ENCODE measurements at places on chromosomes 5 and 9.
A peak's percentile ranks its signal among the peaks of the same experiment; 100 is the strongest.

DNA sequence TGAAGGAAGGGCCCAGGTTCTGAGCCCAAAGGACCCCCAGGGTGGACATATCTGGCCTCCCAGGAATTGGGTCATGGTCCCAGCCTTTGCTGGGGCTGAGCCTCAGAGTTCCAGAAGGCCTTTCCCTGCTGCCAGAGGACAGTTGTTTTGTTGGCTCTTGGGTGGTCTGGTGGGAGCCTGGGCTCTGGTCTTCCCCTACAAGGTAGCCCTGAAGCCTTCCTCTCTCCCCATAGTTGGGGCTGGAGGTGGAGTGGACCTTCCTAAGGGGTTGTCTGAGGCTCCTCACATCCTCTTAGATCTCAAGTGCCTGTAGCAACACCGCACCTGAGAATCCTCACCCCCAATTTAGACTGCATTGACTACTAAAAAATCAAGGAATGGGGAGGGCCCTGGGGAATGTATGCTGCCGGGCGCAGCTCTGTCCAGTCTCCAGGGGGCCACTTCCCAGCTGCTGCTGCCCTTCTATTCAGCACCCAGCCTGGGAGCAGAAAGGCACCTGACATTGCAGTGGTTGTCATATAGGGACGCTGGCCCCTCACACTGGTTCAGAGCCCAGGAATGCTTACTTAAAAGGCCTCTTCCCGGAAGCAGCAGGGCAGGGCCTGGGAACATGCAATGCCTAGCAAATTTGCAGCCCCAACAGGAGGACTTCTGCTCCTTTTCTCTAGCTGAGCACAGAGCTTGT is 66.4 kb downstream of the IL31RA start:
- no peak for DNase-seq

- DNase-seq: no peak
Observed at GRCh38 chr9:28600226-28600625, 1026.9 kb upstream of the C9orf72 start.

DNA sequence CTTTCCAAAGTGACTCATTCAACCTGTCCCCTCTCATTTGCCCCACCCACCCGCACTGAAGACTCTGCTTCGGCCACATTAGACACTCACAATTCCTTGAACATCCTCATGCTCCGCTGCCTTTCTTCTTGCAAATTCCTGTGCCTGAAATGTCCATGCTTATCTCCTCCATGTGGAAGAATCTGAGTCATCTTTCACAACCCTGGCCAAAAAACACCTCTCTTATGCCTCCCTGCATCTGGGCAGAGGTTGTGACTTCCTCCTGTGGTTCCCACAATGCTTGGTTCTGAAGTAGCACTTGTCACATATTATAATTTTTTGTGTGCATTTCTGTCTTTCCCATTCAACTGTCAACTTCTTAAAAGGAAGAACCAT is 238.6 kb downstream of the ENC1 start:
- DNase-seq: no peak

GRCh38 chr9:68925175-68925574 is 88.7 kb downstream of the PRKACG start:
- DNase-seq: no peak

DNA sequence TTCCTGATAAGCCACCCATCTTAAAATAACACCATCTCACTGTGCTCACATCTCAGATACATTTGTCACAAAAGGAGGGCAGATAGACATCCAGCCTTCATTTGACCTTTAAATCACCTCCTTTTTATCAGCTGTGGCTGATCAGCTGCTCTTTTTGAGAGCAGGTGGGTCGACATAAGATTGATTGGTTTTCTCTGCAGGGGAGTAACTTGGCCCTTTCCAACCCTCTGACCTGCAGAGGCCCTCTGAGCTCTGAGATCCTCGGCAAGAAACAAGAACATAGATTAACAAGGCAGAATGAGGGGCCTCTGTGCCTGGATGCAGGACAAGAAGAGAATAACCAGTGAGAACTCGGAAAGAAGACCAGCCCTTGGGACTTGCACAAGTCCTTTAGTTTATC is 33.5 kb upstream of the GLRA1 start:
- DNase-seq: no peak

- DNase-seq: peak; percentile 59
Observed at GRCh38 chr5:135139381-135140134, 105.5 kb upstream of the PITX1 start.

GRCh38 chr5:90307782-90308181 is 101.8 kb downstream of the CETN3 start:
- DNase-seq: no peak

DNA sequence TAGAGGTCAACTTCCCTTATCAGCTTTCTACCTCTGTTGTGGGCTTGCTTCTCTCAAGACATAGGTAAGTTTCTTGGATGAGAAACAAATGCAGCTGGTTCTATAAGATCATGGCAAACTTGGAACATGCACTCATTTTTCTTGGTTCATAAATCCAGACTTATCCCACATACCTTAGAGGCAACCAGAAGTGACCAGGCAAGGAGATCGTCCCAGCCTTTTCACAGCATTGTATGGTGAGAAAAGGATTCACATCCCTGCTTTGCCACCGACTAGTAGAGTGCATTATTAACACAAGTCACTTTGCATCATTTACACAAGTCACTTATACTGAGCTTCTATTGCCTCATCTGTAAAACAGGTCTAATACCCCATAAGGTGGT is 35.4 kb downstream of the LHFPL2 start:
- DNase-seq: no peak

GRCh38 chr5:138490648-138491283 is 25.5 kb downstream of the EGR1 start:
- no peak for DNase-seq

- no peak for DNase-seq
Observed at GRCh38 chr9:132411091-132411508, 1.1 kb downstream of the CFAP77 start.

GRCh38 chr9:76761448-76761847 is 2.8 kb upstream of the PCA3 start:
- DNase-seq: no peak

DNA sequence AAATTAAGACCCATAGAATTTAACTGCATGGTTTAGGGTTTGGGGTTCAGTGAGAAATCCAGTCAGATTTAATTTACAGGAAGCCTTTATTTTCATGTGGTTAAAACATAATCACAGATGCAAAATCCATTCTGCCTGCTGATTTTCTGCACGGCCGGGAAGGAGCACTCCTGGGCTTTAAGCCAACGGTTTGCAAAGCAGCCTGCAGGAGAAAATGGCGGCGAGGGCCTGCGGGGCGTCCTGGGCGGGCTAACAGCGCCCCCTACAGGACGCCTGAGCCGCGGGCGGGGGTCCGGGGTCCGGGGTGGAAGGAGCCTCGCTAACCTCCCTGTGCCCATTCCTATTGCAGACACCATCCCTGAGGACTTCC is 47.6 kb downstream of the THBS4 start:
- no peak for DNase-seq

GRCh38 chr9:101514071-101514470 is 19.6 kb upstream of the RNF20 start:
- no peak for DNase-seq

DNA sequence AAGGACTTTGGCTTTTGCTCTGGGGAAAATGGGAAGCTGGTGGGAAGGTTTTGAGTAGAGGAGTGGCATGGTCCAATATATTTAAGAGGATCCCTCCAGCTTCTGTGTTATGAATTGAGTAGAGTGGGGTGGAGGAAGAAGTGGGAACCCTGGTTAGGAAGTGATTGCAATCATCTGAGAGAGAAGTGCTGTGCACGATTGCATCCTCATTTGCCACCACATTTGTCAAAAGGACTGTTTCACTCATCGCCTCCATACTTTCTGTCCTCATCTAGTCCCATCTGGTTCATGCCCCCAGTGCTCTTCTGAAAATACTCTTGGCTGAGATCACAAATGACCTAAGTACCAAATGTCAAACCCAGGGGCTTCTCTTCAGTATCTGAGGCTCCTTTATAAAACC is 192.1 kb downstream of the RAB3C start:
- no peak for DNase-seq

- no peak for DNase-seq
Observed at GRCh38 chr9:90515510-90515909, 127.1 kb downstream of the DIRAS2 start.

- no peak for DNase-seq
Observed at GRCh38 chr9:3296536-3296935, 229.3 kb downstream of the RFX3 start.

DNA sequence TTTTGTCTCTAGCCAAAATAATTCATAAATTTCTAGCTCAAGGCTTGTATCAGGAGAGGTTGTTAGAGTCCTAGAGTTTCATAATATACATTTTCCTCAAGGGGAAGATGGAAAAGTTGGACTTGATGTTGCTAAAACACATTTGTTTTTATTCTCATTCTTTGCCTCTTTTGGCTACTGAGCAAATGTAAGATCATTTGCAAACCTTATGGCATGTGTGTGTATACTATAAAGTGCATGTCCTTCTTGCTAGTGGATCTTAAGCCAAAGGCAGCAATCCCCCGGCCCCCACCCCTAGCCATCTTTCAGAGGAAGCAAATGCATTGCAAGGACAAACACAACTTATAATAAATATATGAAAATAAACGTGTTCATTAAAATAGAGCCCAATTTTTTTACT is 43.0 kb downstream of the ADAMTSL1 start:
- DNase-seq: no peak

GRCh38 chr9:91515074-91515687 is 91.5 kb upstream of the NFIL3 start:
- DNase-seq: no peak

- no peak for DNase-seq
Observed at GRCh38 chr5:103513701-103514100, 48.9 kb downstream of the NUDT12 start.

DNA sequence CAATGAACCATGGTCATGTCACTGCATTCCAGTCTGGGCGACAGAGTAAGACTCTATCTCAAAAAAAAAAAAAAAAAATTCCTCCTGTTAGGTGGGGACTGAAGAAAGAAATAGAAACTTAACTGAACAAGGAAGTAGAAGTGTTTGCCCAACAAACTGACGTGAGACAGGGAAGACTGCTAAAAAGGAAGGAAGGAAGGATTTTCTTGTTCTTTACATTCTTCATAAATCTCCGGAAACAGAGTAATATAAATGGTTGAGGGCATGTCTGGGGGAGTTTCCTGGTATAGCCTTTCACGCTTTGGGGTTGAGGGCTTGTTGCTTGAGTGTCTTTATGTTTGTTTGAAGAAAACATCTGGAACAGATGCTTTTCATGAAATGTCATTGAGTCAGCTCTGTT is 3.1 kb downstream of the TOR1B start:
- no peak for DNase-seq

DNA sequence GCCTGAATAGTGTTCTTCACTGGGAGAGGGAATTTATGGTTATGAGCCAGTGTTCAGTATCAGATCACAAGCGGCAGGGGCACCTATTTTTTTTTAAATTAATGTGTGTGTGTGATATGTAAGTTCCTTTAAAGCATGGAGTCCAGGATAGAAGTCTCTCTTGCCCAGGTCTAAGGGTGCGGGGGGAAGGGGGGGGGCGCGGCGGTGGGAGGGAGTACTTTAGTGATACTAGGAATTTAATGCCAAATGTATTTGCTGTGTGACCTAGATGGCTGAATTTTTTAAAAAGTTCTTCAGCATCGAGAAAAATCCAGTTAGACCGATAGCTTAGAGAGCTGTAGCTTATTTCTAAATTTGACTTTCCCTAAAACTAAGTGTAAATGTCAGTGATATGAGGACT is 1.5 kb upstream of the FCHO2 start:
- DNase-seq: no peak

DNA sequence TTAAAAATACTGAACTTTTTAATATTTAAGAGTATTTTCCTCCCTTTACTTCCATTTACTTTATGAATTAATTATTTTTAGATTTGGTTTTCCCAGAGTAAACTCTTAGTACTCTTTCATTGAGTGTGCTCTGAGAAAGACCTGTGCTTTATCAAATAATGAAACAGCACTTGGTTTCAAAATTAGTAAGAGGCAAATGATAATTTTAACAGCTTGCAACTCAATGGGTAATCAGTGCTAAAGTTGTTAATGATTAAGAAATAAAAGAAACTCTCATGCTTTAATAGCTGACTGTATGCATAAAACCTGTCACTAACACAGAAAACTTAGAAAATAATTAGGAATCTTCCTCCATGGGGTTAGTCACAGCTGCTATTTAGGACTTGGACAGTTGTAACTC is 244.4 kb downstream of the RFX3 start:
- DNase-seq: no peak

DNA sequence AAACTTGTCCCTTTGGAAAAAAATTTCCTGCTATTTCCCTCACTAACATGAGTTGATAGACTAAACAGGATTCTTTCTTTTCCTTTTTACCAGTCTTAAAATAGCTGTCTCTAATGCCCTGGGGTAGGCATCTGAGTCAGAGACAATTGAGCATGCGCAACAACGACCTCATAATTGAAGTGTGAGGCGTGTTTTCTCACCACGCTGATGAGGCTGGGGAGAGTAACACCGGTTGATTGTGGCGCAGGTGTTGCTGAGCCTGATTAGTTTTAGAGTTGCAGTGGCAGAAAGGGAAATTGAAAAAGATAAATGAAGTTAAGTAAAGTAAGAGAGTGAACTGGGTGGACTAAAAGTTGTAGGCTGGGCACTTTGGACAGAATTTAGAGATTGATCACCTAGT is 213.7 kb downstream of the TLR4 start:
- DNase-seq: no peak

GRCh38 chr5:32543291-32543690 is 42.1 kb upstream of the SUB1 start:
- DNase-seq: no peak

DNA sequence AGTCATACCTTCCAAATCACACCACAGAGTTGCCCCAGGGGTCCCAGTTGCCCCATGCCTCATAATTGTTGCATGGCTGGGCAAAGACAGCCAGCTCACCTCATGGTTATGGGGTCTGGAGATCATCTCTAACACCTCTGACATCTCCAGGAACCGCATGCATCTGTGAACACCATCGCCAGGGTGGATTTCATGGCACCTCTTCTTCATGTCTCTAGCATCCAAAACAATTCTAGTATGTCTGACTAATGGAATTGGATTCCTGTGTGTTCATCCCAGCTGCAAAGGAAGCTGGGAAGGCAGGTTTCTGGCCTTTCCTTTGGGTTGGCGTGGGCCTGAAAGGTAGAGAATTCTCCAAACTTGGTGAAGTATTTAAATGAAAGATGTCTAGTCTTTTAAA is 122.3 kb upstream of the ABCA1 start:
- DNase-seq: no peak

DNA sequence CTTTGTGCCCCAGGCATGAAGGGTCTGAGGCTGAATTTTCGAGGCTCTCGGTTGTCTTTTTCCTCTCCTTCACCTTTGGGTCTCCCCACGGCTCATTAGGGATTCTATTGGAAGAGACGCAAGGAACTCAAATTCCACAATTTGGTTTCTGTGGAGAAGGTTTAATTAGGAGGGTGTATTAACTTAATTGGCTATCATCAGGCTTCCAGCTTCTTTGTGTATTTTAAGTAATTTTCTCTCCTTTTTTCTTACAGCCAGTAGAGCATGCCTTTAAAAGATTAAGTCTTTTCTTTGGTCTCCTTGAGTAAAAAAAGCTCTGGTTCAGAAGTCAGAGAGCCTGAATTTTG is 115.4 kb downstream of the PDZD2 start:
- no peak for DNase-seq

All from HS-27A (cell line).